ENCODE measurements at places on chromosomes 5 and 9. TPM values are rescaled to one million over a fixed set of nuclear protein-coding genes. Genes with fewer than 3 reads are reported as not detected.

The DDX41 gene
- total RNA-seq = 131 TPM

The MEIKIN gene
- total RNA-seq = not detected

The KCNN2 gene
- total RNA-seq = not detected

The NTRK2 gene
- not detected for total RNA-seq

The PPP2R2B gene
- not detected for total RNA-seq

The NPR3 gene
- 0.29 TPM for total RNA-seq

The CDX1 gene
- total RNA-seq = not detected

DNA sequence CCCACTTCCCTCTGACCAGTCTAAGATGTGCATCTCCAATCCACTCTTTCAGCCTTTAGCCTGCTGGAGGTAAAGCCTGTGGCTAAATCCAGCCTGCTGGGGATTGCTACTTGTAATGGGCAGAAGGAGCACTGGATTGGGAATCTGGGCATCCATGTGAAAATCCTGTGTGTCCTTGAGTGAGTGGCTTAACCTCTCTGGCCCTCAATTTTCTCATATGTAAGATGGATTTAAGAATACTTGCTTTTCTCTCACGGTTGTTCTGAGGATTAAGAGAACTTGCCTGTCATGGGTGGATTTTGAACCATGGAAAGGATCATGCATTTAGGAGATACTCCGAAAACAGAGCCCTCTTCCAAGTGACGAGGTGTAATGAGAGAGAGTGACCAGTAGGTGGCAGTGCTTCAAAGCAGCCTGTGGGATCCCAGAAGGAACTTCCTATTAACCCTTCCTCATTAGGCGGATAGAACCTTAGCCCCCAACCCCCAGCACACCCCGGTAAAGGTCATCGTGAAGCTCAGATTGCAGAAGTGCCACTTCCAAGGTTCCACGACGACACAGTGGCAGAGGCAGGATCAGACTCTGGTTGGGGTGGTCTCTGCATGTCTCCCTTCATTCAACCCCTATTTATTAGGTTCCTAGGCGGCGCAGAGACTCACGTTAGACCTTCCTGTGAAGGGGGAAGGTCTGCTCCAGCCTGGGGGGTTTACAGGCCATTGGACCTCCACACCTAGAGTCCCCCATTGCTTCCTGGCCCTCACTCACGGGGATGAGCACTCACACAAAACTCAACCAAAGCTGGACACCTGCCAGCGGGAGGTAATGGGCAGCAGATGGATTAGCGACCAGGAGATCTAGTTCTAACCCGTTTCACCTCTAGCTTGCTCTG is 68.7 kb upstream of the ZNF618 start:
- peak; percentile 32 for DNase-seq

DNA sequence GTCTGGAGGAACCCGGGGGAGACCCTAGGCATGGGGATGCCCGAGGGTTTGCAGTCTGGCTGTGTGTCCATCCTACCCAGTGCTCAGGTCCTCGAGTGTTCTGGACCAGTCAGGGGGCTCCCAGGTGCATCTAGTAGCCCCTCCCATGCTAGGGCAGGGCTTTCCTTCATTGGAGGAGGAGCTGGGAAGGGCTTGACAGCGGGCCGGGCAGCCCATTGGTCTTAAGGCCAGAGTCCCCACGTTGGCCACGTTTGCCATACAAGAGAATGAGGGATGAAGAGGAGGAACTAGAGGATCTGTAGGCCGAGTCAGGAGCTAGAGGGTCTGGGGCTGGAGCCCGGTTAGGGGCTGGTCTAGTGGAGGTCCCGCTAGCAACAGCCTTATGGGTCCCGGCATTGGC is 37.3 kb upstream of the CTSV start:
- DNase-seq = no peak

DNA sequence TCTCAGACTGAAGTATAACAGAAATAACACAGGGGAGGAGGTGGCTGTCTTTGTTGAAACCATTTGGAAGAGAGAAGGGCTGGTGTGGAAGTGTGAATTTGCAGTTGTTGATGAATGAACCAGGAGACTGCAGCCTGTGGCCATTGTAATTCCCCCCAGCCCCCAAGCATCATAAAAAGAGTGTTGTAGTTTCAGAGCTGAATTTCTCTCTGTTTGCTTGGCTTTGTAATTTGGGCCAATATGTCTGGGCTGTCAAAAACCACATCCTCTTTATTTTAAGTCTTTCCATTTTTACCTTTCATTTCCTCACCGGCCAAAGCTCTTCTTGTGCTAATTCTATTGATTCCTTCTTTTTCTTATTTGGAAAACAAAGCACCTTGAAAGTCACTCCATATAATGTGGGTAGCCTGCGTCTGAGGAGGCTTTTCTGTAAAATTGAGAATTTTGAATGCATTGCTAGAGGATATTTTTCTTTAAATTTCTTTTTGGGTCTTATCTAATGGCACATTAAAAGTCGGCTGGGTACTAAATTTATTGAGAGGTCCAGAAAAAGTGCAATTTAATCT is 383.3 kb downstream of the OSTF1 start:
- DNase-seq = no peak

GRCh38 chr5:83802686-83803085 is 82.0 kb upstream of the HAPLN1 start:
- peak; percentile 6 for DNase-seq

DNA sequence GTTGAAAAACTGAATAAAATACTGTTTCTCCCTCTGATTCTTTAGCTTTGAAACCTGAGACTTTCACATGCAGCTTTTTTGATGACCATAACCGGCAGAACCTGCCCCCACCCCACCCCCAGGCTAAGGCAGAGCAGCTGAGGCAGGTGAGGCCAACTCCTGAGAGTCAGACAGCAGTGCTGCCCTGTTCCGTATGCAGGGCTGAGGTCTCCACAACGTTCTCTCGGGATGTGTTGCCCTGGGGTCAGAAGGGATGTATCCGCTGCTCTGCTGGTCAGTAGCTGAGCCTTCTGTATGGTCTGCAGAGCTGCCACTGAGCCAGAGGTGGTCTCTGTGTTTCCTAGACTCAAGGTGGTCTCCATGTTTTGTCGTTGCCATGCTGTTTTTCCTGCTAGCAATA is 190.5 kb downstream of the AOPEP start:
- no peak for DNase-seq

DNA sequence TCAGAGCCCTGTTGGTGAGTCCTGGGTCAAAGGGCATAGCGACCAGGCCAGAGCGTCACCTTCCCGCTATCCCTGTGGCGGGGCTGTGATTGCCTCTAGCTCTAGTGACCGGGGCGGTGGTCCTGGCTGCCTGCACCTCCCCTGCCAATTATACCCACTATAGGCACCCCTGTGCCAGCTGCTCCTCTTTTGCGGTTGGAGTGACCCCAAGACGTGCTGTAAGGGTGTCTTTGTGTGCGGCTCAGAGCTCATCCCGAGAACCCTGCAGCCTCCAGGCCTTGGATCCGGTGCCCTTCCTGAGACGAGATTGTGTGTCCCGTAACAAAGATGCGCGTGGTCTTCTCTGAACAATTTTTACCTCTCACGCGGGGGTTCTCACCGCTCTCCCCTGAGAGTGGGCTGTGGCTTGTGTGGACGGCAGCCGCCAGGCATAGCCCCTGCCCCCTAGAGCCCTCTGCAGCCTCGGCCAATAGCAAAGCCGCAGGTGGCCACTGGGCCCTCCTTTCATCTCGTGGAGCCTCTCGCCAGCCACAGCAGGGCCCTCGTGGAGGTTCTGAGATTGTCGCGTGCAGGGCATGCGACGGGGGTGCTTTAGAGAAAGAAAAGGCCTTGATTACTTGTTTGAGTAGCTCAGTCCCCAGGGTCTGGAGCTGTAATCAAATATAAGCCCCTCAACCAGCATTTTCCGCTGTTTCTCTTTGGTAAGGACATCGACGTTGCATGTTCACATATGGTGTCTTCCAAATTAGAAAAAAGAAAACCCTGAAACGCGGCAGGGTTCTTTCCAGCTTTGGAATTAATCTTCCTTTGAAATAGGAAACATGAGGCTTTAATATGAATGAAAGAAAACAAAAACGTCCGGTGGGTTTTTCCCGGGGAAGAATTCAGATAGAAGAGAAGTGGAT is 10.7 kb downstream of the NKD2 start:
- no peak for DNase-seq

DNA sequence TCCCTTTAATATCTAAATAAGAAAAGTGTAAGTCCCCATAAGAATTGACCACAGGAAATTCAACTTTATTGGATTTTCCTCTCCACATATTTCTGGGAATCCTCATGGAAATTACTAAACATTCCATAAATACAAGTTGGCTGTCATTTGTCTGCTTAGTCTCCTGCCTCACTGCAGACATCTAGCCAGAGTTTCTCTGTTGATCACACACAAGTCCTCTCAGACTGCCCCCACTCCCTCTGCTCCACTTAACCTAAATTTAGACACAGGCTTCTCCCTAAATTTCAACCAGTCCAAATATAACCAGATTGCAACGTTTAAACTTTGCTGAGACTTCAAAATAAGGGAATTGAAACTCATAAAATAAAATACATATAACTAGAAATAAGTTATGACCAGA is 982.1 kb downstream of the DTWD2 start:
- DNase-seq = no peak

GRCh38 chr9:130931508-130932254 is 7.4 kb downstream of the FIBCD1 start:
- DNase-seq = no peak

GRCh38 chr9:2461892-2462291 is 159.7 kb upstream of the VLDLR start:
- DNase-seq = no peak

DNA sequence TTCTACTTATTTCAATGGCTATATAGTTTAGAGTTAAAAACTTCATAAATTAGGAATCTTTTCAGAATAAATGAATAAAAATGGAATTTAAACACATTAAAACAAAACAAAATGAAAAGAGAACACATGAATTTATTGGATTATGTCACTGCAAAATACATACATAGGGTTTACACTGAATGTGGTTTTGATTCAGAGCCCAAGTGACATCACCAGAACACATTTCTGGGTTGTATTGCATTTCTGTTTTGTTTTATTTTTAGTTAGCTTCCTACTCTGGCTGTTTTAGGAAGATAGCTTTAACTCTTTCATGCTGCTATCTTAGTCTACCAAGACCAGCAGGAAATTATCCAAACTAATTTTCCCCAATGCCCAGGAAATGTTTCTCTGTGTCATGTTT is 1935.0 kb downstream of the EFNA5 start:
- no peak for DNase-seq

DNA sequence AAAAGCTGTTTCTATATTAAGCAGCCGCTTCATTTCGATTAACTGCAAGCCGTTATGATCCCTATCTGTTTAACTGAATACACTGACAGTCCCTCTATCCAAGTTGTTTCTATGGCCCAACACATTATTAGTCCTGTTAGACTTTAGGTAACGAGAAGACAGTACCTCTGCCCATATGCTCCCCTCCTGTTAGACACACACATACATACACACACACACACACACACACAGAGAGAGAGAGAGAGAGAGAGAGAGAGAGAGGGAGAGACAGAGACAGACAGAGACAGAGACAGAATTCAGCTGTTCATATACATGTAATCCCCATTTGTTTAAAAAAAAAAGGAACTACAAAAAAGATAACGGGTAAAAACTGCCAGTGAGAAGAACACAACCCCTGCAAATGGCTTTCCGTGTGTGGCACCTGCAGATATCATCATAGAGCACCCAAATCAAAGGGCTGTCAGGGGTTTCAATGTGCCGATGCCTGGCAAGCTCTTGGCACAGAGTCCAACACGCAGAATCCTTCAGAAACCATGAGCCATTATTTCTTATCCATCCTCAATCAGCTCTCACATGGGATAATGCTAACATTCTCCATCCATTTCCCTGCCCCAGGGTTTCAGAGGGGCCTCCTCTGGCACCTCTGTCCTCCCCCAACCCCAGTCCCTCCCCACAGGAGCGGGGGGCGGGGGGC is 144.0 kb downstream of the MYO10 start:
- no peak for DNase-seq

DNA sequence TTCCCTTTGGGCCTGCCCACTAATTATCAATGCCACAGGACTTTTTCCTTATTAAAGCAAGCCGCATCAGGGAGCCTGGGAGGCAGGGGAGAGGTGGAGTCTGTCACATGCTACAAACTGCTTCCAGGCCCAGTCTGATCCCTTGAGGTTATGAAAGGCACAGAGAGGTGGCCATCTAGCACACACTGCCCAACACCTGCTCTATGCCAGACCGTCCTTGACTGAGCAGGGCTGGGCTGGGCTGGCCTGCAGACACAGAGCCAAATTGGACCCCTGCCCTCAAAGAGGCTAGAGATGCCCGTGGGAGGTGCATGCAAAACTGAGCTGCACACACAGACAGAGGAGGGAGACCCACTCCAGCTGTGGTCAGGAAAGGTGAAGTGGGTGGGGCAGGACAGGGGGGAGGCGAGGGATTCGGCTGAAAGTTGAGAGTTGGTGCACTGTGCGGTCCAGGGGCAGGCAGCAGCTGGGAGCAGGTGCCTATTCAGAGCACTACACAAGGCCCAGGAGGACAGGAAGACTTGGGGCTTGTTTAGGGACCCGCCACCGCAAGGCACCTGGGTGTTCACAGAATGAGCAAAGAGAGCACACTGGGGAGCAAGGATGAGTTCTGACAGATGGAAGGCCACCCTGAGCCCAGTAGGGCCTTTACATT is 36.4 kb upstream of the TCF7 start:
- no peak for DNase-seq

- DNase-seq = peak; percentile 75
Observed at GRCh38 chr5:4348423-4348822, 752.8 kb downstream of the IRX1 start.

- peak; percentile 88 for DNase-seq
Observed at GRCh38 chr9:86405926-86406325, 51.7 kb upstream of the TUT7 start.

DNA sequence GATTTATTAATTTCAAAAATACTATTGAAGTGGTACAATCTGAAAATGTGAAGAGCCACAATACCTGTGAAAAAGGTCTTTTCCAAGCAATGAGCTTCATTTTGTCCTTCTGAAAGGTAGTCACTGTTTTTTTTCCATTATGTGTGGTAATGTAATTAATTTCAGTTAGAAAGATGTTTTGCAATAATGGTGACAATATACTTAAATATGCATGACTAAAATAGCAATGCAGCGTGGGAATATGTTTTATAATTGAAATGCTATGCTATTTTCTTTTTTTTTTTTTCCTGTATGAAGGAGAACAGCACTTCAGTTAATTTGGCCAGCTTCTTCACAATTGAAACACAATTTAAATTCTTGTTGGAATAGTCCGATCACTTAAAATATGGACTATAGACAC is 41.9 kb downstream of the NPR3 start:
- DNase-seq = no peak

- DNase-seq = peak; percentile 28
Observed at GRCh38 chr5:167802755-167803431, 488.6 kb upstream of the WWC1 start.

- no peak for DNase-seq
Observed at GRCh38 chr9:5113994-5114748, 71.3 kb downstream of the INSL6 start.

GRCh38 chr9:18056993-18057369 is 417.0 kb upstream of the ADAMTSL1 start:
- no peak for DNase-seq

Measured in HT1080 (cell line).